MM.1S (cell line): ENCODE measurements at places on chromosomes 3 and 15.

DNA sequence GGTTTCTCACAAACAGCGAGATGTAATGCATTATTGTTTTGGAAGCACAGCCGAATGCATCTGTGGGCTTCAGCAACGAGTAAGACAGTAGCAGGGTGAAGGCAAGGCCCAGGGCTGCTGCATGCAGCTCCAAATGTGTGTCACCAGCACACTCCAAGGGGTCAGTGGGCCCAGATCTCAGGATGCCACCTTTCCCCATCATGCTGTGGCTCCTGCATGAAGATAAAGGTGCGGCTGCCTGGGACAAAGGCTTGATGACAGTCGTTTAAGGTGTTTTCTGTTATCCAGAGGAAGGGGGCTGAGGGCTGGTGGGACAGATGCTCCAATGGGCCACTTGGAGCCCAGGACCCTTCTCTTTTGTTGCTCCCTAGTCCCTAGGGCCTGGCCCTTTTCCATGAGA lies 13.2 kb downstream of the C3orf22 start:
- DNase-seq = no peak

DNA sequence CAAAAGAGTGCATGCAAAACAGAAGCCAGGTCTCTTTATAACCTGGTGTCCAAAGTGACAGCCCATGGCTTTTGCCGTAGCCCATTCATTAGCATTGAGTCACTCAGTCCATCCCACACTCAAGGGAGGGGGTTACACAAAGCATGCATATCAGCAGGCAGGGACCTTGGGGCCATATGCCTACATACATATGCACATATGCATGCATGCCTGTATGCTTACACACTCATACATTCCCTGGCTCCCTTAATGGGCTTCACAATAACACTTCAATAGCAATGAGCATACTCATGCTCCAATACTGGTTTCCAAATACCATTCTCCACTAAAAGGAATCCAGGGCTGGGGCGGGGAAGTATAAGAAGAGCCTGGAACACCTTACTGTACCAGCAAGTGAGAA lies 22.0 kb downstream of the TRPM1 start:
- no peak for DNase-seq

- DNase-seq = no peak
Observed at GRCh38 chr3:149186219-149186618, 35.4 kb downstream of the CP start.

GRCh38 chr3:64176461-64176996 lies 48.7 kb downstream of the PRICKLE2 start:
- no peak for DNase-seq

GRCh38 chr3:15387735-15388134 lies 39.6 kb downstream of the METTL6 start:
- no peak for DNase-seq
